ENCODE measurements at places on chromosomes 7 and 10.

DNA sequence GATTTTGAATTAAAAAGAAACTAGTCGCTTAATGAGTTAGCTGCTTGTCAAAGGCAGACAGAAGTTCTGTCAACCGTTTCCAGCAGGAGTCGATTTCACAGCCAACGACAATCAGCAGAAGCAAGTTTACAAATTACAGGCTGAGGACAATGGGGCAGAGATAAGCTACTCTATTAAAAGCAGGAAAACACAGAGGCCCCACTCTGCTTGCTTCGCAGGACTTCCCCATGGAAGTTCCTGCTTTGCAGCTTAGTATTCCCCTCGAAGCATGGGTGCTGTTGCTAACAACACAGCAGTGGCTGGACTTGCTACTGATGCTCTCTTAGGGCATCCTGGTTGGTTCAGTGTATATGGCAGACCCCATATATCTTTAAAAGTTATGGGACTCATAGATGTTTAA, 50.8 kb upstream of the KLF6 start:
- H3K36me3 ChIP-seq, result no peaks in the 10 kb centered on the region
- no peak for DNase-seq
- peaks cover 45% of the 10 kb centered on the region for H3K4me1 ChIP-seq
- no peak overlapping the region for H3K4me3 ChIP-seq
- H3K27ac ChIP-seq, result peak overlapping the region; percentile 85

- no peak overlapping the region for H3K27ac ChIP-seq
- no peak for DNase-seq
- H3K4me1 ChIP-seq, result peaks cover 4% of the 10 kb centered on the region
Observed at GRCh38 chr7:27212497-27213432, 12.9 kb upstream of the HOXA13 start.

- H3K27ac ChIP-seq, result no peak overlapping the region
- no peaks in the 10 kb centered on the region for H3K36me3 ChIP-seq
- no peak overlapping the region for H3K4me3 ChIP-seq
- no peaks in the 10 kb centered on the region for H3K27me3 ChIP-seq
- DNase-seq, result no peak
- H3K4me1 ChIP-seq, result no peaks in the 10 kb centered on the region
Observed at GRCh38 chr10:66457629-66458028, 468.2 kb upstream of the LRRTM3 start.

DNA sequence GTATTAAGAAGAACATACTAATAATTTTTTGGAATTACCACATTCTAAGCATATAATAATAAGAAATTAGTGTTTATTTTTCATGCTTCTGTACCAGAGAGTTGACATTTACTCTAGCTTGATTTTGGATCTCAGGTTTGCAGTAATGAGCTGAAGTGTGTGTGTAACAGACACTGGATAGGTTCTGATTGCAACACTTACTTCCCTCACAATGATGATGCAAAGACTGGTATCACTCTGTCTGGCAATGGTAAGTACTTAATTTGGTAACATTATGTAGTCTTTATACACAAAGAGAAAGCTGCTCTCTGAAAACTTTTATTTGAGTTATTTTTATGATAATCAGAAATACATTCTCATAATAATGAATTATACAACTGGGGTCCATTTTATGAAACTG, 54.1 kb downstream of the SRI start:
- DNase-seq, result no peak
- H3K4me3 ChIP-seq, result no peak overlapping the region
- H3K27me3 ChIP-seq, result no peaks in the 10 kb centered on the region
- no peak overlapping the region for H3K27ac ChIP-seq

GRCh38 chr10:131567279-131568162, 256.0 kb upstream of the TCERG1L start:
- no peaks in the 10 kb centered on the region for H3K27me3 ChIP-seq
- no peak overlapping the region for H3K4me3 ChIP-seq
- H3K27ac ChIP-seq, result no peak overlapping the region
- no peak for DNase-seq
- H3K4me1 ChIP-seq, result no peaks in the 10 kb centered on the region

DNA sequence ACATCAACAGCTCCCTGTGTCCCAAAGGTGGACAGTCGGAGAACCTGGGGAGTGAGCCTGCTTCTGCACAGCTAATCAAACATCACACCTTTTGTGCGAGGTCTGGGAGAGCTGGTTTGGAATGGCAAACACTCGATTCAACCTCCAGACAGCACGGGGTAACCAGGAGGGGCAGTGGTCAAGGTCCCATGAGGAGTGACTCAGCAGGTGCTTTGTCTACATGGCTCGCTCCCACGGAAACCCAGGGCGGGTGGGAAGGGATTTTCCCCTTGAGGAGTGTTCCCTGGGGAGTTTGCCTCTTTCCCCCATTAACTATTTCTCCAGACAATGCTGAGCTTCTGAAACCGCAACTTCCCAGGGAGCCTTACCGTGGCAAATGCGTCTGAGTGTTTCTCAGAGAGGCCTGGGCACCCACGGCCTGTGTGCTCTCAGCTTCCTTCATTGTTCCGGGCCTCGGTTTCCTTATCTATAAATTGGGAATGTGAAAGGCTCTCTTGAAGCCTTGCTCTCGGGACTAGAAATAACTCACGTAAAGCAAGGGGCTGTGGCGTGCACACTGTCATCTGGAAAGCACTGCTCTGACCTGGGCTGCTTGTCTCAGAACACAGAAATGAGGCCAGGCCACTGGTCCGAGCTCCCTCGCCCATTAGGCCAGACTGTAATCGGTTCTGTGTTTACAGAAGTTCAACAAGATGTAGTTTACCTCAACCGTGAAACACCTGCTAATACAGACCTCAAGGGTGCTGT, 14.0 kb upstream of the GTPBP4 start:
- no peak for DNase-seq
- H3K36me3 ChIP-seq, result peaks cover 11% of the 10 kb centered on the region

- H3K36me3 ChIP-seq, result no peaks in the 10 kb centered on the region
- H3K27ac ChIP-seq, result no peak overlapping the region
- DNase-seq, result no peak
- H3K27me3 ChIP-seq, result peaks cover 10% of the 10 kb centered on the region
- no peak overlapping the region for H3K4me3 ChIP-seq
Observed at GRCh38 chr10:59687657-59688056, 22.0 kb downstream of the SLC16A9 start.

DNA sequence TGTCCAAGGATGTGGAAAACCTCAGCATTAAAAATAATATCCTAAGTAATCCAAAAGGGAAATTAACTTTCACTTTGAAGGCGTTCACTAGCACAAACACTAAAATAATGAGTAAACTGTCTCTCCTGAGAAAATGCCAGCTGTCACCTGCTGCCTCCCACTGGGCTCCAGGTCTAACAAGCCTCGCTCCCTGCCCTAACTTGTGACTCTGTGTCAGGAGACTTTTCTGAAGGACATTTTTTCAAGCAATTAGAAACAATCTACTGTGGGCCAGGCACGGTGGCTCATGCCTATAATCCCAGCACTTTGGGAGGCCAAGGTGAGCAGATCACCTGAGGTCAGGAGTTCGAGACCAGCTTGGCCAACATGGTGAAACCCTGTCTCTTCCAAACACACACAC, 72.8 kb upstream of the GLCCI1 start:
- no peak overlapping the region for H3K4me3 ChIP-seq

GRCh38 chr10:21638681-21639080, 104.6 kb downstream of the MLLT10 start:
- peaks cover 17% of the 10 kb centered on the region for H3K36me3 ChIP-seq
- peaks cover 6% of the 10 kb centered on the region for H3K4me1 ChIP-seq

GRCh38 chr10:97648562-97649404, 8.3 kb downstream of the PI4K2A start:
- H3K4me3 ChIP-seq, result peak overlapping the region; percentile 35
- H3K4me1 ChIP-seq, result peaks cover 19% of the 10 kb centered on the region
- H3K27ac ChIP-seq, result peak overlapping the region; percentile 64
- DNase-seq, result peak; percentile 74
- H3K36me3 ChIP-seq, result peaks cover 33% of the 10 kb centered on the region
- H3K27me3 ChIP-seq, result no peaks in the 10 kb centered on the region
